ENCODE measurements at places on chromosomes 11 and 22. TPM values are rescaled to one million over a fixed set of nuclear protein-coding genes. Genes with fewer than 3 reads are reported as not detected.

- DNase-seq = no peak
Measured at GRCh38 chr22:23520863-23521440, 59.1 kb downstream of the IGLL1 start.

DNA sequence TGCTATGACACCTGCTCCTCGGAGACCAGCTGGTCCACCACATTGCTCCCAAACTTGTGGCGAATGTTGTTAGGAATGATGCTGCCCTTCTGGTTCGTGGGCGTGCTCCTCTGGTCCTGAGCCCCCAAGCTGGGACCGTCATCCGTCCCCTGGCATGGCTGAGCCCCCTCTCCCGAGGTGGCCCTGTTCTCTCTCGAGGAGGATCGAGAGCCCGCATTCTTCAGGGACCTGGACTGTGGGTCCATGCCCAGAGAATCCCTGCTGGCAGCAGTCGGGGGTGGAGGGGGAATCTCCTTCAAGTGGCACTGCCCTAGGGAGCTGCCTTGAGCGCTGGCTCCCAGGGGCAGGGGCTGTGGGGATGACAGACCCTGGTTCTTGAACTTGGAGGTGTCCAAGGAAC lies 17.4 kb downstream of the TST start:
- no peak for DNase-seq

DNA sequence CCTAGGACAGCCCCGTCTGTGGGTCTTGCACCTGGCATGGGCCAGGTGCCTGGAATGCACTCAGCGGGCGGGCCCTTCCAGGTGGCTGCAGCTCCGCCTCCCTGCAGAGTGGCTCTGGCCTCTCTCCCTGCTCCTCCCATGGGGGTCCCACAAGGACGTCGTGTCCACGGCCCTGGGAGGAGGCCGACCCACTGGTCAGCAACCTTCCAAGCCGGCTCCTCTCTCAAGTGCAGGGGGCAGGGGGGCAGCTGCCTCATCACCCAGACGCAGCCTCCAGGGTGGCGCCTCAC lies 41.9 kb downstream of the CERK start:
- DNase-seq = no peak

GRCh38 chr11:67071420-67072284 lies 15.0 kb downstream of the RHOD start:
- no peak for DNase-seq

- DNase-seq = no peak
Measured at GRCh38 chr11:21783954-21784353, 408.9 kb upstream of the ANO5 start.

SYT8 gene
- 159 TPM for total RNA-seq

DNA sequence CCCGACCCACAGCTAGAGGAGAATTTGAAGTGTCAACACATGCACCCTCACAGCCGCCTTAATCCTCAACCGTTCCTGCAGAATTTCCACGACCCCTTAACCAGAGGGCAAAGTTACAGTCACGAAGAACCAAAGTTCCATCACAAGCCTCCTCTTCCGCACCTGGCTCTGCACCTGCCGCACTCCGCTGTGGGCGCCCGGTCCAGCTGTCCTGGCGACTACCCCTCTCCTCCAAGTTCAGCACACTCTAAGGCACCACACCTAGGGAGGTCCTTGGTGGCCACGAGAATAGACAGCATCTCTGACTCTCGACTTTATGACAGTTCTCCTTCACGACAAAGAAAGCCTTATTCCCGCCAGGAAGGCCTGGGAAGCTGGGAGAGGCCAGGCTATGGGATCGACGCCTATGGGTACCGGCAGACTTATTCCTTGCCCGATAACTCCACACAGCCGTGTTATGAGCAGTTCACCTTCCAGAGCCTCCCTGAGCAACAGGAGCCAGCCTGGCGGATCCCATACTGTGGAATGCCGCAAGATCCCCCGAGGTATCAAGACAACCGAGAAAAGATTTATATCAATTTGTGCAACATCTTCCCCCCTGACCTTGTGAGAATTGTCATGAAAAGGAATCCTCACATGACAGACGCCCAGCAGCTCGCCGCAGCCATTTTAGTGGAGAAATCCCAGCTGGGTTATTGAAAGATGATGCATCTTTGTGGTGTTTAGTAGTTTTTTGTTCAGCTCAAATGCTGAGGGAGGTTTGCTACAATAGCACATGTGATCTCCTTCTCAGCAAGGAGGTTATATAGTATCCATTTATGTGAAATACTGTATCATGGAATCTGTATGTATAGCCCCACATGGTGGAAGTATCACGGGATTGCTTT lies 72.1 kb downstream of the ZC3H12C start:
- no peak for DNase-seq

OSBP2 gene
- total RNA-seq = 4.3 TPM

C11orf97 gene
- total RNA-seq = not detected

NXPE4 gene
- not detected for total RNA-seq

- DNase-seq = peak; percentile 68
Measured at GRCh38 chr11:125923012-125923579, 18.8 kb downstream of the DDX25 start.

DNA sequence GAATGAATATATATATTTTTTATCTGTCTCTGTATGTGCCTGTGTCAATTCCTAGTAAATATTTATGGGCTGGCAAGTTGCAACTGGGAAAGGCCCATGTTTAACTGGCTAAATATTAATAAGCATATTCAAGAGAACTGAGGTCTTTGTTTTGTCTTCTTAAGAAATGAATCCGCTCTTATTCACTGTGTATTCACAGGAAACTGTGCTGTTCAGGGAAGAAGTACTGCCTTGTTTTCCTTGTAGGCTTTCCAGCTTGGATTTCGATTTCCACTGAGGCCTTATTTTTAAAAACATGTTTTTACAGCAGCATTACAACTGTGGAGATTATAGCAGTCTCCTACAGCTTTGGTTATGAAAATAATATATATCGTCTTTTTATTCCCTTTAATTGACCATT lies 64.7 kb downstream of the LDLRAD3 start:
- no peak for DNase-seq

GRCh38 chr11:14872032-14872431 lies 20.0 kb downstream of the CYP2R1 start:
- DNase-seq = no peak

- no peak for DNase-seq
Measured at GRCh38 chr11:16317712-16318111, 38.6 kb downstream of the SOX6 start.

DNA sequence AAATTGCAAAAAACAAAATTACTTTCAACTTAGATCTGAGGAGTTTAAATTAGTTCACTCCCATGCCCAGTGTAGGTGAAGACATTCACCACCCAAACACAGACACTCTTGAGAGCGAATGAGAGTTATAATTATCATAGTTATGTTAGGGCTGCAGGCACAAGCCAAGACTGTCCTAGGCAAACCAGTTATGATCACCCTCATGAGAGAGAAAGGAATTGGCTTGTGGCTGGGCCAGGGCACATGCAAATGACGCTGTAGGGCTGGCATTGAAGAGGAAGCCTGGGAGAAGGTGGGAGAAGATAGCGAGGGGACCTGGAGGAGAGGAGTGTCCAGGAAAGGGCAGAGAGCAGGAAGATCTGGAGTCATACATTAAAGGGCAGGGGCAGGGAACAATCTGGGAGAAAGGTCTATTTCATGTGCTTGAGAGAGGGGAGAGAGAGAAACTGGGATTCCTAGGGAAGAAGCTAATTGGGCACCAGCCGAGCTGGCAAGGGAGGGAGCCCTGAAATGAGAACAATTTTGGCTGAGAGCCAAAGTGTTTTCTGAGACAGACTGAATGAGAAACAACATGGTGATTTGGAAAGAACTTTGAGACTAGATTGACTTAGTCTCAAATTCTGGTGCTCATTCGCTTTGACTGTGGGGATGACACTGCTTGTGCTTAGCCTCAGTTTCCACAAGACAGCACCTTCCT lies 279.9 kb downstream of the KIRREL3 start:
- no peak for DNase-seq

GRCh38 chr11:109041876-109042275 lies 377.0 kb downstream of the DDX10 start:
- DNase-seq = no peak

DNA sequence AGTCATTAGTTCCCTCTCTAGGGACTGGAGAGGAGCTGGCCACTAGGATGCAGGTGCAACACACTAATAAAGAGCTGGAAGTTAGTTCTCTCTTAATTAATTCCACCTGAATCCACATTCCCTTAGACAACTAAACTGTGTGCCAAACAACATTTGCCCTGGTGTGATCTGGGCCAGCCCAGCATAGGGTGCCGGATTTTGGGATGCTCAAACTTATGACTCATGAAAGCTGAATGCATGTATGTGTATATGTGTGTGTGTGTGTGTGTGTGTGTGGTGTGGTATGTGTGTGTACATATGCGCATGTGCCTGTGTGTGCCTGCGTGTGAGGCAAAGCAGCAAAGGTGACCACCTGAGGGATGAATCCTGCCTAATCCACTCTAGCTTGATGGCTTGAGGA lies 110.7 kb downstream of the EHF start:
- no peak for DNase-seq

- DNase-seq = no peak
Measured at GRCh38 chr22:29936186-29936585, 53.2 kb downstream of the MTMR3 start.

THY1 gene
- total RNA-seq = 4.5 TPM

TPBGL gene
- total RNA-seq = 0.26 TPM

DNA sequence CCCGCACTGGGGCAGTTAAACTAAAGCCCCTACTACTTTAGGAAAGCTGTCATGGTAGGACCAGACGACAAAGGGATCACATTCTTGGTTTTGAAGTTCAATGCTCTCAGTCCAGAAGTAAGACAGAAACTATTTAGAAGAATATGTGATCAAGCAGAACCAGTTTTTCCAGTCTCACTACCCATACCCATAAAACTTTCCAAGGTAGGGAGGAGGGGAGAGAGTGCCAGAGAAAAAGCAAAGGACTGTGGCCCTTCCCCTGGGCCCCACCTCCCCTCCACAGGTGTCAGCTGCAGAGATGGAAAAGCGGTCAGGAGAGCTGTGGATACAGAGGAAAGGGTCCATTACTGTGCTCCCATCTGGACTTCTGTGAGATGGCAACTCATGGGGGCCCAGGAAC lies 587.1 kb downstream of the SOX6 start:
- DNase-seq = no peak
